ENCODE measurements at places on chromosomes 3 and 15.

DNA sequence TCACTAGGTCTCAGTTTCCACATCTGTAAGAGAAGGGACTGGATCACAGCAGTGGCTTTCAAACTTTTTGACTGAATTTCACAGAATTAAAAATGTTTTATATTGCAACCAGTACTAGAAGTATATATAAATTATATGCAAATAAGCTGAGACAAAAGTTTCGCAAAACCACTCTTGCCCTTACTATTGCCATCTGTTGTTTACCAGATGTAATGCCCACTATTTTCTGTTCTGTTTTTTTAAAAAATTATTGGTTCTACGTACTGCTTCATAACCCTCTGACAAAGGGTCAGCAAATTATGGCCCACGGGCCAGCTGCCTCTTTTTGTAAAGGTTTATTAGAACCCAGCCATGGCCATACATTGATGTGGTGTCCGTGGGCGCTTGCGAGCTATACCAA is 44.8 kb downstream of the PDIA5 start:
- no peak for DNase-seq

DNA sequence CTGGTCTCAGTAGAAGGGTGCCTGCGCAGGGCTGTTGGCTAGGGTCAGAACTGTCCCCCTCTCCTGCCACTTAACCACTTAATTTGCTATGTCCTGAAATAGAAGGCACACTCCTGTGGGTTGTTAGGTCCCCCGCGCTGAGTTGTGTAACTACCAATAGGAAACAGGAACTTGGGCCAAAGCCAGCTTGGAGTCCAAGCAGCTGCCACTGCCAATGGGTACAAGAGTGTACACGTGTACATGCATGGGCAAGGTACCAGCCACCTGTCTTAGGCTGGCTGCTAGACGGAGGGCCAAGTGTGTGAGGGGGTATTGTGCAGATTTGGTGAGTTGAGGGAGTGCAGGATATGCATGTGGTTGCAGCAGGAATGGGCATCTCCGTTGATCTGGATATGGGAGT is 29.7 kb upstream of the POLG start:
- no peak for DNase-seq

GRCh38 chr3:129890891-129891290 is 2.6 kb downstream of the TMCC1 start:
- no peak for DNase-seq

DNA sequence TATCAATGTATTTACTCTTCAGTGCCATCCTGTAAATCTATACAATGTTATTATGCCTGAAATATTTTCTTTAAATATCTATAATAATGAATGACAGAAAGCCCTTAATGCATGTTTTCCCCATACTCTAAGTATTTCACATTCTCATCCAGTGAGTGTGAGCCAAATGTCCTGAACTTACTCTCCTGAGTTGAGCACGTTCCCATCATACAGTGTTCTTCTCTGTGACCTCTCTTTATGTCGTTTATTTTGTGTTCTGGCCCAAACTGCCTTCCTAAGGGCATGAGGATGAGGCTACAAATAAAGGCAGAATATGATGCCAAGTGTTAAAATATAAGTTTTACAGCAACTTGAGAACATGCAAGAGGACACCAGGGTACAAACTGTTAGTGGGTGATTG is 3.3 kb downstream of the OSBPL10 start:
- no peak for DNase-seq

GRCh38 chr3:152302521-152303021 is 33.8 kb downstream of the MBNL1 start:
- no peak for DNase-seq

GRCh38 chr15:70420948-70421482 is 323.3 kb upstream of the TLE3 start:
- no peak for DNase-seq

DNA sequence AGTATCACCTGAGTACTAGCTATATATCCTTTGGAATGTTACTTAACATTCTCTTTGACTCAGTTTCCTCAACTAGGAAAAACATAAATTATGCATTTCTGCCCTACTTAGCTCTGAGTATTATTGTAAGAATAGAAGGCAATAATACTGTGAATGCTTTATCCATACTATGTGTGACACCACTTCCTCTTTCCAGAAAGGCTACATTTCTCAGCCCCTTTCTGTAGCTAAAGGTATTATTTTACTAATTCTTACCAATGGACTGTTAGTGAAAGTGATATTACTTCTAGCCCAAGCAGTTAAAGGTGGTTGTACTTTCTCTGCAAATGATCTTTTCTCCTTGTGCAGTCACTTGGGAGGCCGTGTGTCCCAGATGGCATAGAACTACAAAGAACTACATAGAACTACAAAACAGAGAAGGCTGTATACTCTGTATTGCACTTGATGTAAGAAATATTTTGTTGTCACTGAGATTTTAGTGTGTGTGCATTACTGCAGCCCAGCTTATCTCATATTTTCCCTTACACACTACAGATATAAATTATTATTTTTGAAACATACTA is 35.1 kb downstream of the MYH15 start:
- DNase-seq: no peak

GRCh38 chr15:78991476-78991875 is 46.6 kb upstream of the CTSH start:
- DNase-seq: no peak

GRCh38 chr3:184379358-184380184 is at the start of gene CHRD:
Gene CHRD, plus strand, starts transcription at chr3:184380054. Its CDS starts 265 bp downstream, at chr3:184380319.
- DNase-seq: no peak

DNA sequence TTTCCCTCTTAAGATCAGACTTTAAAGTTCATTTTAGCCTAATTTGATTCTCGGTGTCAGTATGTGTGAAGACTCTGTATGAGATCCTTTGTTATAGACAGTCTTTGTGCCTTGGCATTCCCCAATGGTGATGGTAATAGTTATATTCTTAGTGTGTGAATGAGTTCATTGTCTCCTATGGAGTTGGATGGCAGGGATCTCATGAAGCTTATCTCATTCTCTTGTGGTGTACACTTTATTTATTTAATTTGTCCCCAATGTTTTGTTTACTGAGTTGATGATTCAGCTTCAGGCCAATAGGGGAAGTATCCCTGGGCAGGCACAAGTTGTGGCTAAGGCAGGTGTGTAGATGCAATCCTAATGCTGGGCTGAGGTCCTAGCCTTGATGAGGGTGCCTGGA is 222.0 kb upstream of the DPPA4 start:
- no peak for DNase-seq

DNA sequence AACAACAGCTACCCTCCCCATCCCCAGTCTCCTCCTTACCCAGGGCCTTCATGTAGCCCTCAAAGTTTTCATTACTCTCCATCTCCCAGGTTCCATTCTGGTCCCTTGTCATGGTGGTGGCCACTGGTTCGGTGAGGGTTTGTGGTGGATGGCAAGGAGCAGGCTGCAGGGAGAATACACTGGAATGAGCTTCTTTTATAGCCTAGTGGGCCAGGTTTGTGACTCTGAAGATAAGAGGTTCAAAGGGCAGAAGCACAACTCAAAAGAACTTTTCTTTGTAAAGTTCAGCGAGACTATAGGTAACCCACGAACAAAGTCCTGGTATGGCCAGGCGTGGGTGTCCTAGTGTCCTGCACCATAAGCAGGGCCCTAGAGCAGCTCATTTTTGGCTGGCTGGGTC is at the start of gene RBP2:
Gene RBP2 (minus strand): TSS at position 169 of the 400 bp plus-strand sequence. CDS start 57 bp downstream, at position 112.
- DNase-seq: no peak

- DNase-seq: no peak
Observed at GRCh38 chr3:147651107-147651778, 242.1 kb downstream of the ZIC1 start.

- peak; percentile 10 for DNase-seq
Observed at GRCh38 chr3:13621381-13622221, 72.7 kb downstream of the FBLN2 start.

DNA sequence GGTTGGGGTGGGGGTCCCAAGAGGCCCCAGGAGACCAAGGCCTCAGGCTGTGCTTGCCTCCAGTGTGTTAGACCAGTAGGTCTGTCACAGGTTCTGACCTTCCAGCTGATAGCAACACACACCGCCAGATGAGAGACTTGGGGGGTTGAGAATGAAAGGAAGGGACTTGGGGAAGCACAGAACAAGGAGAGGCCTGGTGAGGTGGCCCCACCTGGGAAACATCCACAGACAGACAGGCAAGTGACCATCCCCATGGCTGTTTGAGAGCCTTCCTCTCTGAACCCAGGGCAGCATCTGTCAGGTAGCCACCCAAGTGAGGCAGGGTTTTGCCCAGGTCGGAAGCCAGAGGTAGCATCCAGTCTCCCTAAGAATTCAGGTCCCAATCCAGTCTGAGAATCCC is 35.0 kb upstream of the VPS8 start:
- no peak for DNase-seq

GRCh38 chr15:50773389-50773788 is 7.9 kb upstream of the SPPL2A start:
- DNase-seq: no peak

GRCh38 chr3:66593978-66594377 is 93.2 kb upstream of the LRIG1 start:
- no peak for DNase-seq

DNA sequence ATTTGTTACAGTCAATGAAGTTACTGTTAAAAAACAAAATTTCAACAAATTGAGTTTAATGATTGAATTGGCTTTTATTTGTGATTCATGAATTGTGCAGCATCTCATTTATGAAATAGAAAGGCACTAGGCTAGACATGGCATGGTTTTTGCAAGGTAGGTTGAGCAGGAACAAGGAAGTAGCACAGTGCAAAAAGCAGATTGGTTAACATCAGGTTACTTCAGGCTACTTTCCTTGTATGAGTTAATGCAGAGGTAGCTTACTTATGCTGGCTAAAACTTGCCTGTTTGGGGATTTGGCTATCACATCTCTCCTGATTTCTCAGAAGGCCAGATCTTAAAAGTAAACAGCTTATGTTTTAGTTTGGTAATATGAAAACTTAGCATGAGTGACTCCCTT is 23.0 kb upstream of the SV2B start:
- no peak for DNase-seq

DNA sequence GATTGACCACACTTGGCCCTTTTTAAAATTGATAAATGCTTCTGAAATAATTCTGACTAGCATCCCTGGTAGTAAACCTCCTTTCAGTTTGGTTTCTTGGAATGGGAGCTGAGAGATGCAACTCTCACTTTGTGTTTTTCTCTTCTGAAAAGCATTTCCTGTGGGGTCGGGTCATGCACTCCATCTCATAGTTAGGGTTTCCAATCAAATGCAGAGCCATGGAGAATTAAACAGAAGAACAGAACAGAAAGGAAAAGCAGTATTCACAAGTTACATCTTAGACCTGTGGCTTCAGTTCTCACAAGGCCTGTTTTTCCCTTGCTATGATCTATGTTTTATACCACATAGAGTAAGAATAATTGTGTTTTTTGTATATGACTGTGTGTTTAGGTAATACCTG is 39.7 kb downstream of the SENP2 start:
- no peak for DNase-seq

DNA sequence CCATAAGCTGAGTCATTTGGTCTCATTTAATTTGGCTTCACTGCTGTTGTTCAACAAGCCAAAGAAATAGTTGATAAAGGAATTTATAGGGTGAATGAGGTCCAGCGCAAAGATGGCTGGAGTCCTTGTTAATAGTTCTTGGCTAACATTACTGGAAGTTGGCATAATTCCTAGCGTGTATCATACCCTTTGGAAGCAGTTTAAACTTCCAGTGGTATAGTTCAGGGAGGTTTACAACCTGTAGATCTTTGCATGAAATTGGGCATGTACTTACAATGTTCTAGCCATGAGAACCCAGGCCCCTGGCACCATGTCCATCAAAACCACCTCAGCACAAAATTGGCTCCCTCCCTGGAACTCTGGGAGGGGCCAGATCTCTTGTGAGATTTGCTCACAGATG is 380.8 kb downstream of the LRTM1 start:
- DNase-seq: no peak

GRCh38 chr3:106381286-106381938 is 512.6 kb upstream of the CBLB start:
- no peak for DNase-seq

DNA sequence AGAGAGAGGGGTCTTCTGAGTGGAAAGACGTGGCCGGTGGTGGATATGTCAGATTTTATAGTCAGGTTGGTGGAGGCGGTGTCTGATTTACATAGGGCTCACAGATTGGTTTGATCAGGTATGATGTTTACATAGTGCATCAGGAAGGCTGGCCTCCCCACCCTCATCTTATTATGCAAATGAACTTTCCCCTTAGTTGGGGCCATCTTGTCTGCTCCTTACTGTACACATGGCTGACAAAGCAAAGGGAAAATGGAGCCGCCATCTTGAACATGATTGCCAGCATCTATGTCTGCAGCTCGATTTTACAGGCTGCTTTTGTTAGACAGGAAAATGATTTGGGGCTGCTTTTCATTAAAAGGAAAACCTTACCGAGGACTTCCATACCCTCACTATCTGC is 19.9 kb downstream of the SQOR start:
- DNase-seq: no peak

DNA sequence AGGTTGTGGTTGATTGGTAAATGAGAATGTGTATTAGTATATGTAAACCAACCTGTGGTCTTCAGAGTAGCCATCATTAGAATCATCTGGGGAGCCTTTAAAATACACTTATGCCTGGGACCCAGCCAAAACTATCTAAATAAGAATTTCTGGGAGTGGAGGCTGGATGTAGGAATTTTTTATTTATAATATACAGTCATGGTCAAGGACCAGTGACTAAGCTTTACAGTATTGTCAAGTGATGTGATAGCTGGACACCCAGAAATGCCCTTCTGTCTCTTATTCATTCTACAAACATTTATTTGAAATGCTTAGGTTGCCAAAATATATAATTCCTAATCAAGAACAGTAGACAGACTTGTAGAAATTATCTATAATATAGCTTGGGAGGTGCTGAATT is 132.2 kb downstream of the MBNL1 start:
- DNase-seq: no peak

GRCh38 chr3:177894081-177894728 is 642.0 kb upstream of the KCNMB2 start:
- DNase-seq: no peak

DNA sequence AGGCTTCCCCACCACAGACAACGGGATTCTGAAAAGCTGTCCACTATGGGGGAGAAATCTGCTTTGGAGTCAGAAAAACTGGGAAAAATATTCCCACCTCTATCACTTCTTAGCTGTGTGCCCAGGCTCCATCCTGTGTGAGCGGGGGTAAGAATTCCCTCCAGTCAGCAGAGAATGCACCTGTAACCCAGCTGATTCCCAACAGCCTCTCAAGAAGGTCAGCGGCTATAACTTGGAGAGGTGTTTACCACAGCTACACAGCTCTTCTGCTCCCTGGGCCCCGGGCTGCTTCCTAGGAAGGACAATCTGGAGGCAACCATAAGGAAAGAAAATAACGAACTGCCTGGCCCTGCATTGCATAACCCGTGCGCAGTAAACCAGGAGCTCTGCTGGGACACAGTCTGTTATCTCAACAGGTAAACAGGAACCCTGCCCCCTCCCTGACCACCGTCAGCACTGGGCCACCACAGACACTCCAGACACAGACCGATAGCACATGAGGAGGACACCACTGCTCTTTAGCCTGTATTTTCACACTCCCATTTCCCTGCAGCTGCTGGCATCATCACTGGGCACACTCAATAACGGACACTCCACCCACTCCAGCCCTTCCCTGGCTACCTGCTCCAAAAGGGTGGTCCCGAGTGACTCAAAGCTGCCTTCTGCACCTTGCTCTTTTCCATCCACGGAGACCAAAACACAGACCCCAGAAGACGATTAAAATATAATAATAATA is 2.1 kb downstream of the RAB43 start:
- DNase-seq: no peak

Data from stimulated activated CD8-positive, alpha-beta memory T cell treated with anti-CD3 and anti-CD28 coated beads, Interleukin-7, amount 100 ng/mL, for 4 hours (primary cell).